ENCODE measurements at places on chromosomes 5 and 9.

DNA sequence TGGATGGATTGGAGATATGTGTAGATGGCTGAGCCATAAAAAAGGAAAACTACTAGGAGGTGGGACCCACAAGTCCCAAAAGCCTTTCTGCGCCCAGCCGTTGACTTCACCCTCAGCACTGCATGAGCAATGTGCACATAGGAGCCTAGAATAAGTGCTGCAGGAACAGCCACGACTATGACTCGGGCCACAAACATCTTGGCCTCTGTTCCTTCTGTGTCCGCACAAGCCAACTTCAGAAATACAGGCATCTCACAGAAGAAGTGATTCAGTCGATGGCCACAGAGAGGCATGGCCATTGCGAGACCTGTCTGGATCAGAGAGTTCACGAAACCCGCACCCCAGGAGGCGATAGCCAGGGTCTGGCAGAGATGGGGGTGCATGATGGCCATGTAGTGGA is 587 bp downstream of the OR2Y1 start:
- DNase-seq, result no peak

GRCh38 chr5:160772854-160773253 is 79.2 kb downstream of the ATP10B start:
- no peak for DNase-seq

GRCh38 chr9:36665921-36666431 is 93.3 kb downstream of the MELK start:
- DNase-seq, result no peak

DNA sequence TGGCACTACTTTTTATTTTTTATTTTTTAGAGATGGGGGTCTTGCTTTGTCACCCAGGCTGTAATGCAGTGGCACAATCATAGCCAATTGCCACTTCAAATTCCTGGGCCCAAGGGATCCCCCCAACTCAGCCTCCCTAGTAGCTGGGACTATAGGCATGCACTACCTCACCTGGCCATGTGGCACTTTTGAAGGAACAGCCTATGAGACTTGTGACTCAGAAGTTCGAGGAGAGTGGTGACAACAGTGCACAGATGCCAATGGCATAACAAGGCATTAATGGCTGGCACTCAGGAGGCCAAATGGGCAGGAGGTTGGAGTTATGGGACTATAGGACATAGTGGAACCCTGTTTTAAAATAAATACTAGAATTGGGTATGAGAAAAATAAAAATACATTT is 33.7 kb downstream of the ANKRD31 start:
- DNase-seq, result no peak

- DNase-seq, result no peak
Measured at GRCh38 chr5:116838011-116838536, 263.5 kb upstream of the SEMA6A start.

GRCh38 chr5:134659456-134659855 is 10.9 kb downstream of the SEC24A start:
- DNase-seq, result no peak

GRCh38 chr5:107812570-107813141 is 141.9 kb upstream of the EFNA5 start:
- DNase-seq, result no peak

DNA sequence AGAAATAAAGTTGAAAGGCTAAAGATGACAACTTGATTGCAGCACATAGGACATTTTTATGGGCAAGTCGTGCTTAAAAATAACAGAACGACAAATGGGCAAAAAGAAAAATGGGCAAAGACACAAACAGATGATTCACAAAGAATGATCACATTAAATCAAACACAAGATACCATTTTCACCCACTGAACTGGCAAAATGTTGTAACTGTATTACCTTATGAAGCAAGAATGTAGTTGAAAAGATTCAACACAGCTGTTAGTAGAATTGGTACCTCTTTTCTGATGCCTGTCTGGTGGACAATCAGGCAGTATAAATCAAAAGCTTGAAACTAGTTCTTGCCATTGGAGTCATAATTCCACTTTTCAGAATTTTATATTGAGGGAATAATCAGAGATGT is 81.0 kb upstream of the PALM2AKAP2 start:
- DNase-seq, result no peak

- peak; percentile 39 for DNase-seq
Measured at GRCh38 chr5:39570403-39571027, 145.7 kb upstream of the DAB2 start.

- DNase-seq, result no peak
Measured at GRCh38 chr5:11504886-11505193, 399.4 kb downstream of the CTNND2 start.

DNA sequence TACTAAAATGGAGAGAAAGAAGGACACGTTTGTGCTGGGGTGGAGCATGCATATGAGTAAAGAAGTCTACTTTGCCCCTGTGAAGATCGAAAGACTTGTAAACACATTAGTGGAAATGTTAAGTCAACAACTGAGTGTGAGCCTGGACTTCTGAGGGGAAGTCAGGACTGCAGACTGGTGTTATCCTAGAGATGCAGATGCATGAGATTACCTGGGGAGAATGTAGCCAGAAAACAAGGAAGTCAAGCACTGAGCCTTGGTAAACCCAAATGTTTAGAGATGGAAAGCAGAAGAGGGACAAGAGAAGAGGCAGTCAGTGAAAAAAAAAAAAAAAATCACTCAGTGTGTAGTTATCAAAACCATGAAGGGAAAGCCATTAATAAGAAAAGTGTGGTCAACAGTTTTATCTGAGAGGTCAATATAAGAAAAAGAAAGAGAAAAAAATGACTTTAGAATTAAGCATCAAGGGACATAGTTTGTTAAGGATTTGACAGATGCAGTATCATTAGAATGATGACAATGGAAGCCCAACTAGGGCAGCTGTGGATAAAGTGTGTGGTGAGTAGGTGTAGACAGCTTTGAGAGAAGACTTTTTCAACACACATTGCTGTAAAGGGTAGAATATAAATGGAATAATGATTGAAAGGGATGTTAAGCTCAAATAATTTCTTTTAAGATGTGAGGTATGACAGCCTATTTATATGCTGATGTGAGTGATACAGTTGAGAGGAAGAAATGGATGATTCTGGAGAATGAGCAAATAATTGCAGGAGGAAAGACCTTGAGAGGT is 22.2 kb downstream of the JAKMIP2 start:
- no peak for DNase-seq

GRCh38 chr5:152400846-152401245 is 4.2 kb downstream of the NMUR2 start:
- DNase-seq, result no peak

GRCh38 chr9:34579104-34579807 is 10.3 kb downstream of the CNTFR start:
- no peak for DNase-seq

DNA sequence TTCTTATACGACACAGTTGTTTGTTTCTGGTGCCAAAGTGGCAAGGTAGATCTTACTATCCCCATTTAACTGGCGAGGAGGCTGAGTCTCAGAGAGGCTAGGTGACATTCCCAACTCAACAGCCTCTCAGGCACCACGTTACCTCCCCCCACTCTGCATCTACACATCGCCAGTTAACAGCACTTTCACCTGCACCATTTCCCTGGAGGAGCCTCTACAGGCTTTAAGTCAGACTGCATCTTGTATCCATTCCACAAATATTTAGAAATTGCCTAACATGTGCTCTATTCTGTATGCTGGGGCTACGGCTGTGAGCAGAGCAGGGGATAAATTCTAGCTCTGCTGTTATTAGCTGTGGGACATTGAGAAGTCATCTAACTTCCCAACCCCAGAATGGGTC is 168.6 kb downstream of the INSYN2B start:
- DNase-seq, result no peak

DNA sequence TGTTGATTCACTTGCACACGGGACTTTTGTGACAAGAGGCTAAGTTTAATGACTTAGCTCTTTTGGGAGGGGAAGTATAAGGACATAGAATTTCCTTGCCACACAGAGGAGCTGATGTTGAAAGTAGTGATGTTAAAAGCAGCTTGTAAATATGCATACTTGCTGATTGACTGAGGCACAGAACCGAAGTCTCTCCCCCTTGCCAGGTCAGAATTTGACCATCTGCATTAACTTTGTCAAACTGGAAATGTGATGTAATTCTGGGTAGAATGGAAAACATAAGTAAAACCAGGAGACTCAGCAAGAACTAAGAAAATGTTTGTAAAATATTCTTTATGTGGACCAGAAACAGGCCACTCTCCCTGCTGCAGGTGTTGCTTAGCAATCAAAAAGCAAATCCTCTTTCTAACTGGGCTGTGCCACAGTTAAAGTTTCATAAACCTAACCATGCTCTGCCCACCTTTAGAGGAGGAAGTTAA is 284.2 kb downstream of the NR3C1 start:
- DNase-seq, result peak; percentile 31

DNA sequence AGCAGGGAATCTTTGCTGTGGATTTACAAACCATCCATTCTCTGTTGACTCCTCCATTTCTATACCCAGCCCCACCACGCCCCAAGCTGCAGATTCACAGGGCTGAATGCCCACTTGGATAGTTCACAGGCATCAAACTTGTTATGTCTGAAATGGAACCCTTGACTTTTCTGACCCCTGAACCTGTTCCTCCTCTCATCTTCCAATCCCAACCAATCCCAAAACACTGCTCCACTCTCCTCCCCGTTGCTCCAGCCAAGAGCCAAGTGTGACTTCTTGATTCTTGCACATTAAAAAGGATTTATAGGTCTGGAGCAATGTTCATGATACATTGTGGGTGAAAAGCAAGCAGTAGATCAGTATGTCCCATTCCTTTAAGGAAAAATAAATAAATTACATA is 145.6 kb downstream of the DAB2IP start:
- DNase-seq, result no peak

GRCh38 chr9:108467653-108468324 is 388.0 kb downstream of the ACTL7B start:
- no peak for DNase-seq

DNA sequence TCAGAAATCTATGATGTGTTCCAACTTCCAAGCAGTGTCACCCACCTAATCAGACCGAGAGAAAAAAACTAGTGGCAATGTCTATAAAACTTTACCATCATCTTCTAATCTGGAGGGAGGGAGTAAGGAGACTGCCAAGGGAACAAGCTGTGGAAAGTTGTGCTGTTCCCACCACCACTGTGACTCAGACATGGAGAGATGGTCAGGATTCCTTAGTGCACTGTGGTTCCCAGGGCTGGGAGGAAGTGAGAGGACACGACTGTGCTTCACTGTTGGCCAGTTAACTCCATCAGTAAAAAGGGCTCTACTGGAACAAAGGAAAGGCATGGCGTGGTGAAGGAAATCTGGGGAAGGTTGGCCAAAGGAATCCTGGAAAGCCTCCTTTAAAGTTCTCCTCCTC is 18.8 kb downstream of the TICAM2 start:
- no peak for DNase-seq

- DNase-seq, result no peak
Measured at GRCh38 chr5:38576961-38577684, 20.7 kb upstream of the LIFR start.

- DNase-seq, result no peak
Measured at GRCh38 chr9:135887585-135888050, 19.7 kb downstream of the CAMSAP1 start.

DNA sequence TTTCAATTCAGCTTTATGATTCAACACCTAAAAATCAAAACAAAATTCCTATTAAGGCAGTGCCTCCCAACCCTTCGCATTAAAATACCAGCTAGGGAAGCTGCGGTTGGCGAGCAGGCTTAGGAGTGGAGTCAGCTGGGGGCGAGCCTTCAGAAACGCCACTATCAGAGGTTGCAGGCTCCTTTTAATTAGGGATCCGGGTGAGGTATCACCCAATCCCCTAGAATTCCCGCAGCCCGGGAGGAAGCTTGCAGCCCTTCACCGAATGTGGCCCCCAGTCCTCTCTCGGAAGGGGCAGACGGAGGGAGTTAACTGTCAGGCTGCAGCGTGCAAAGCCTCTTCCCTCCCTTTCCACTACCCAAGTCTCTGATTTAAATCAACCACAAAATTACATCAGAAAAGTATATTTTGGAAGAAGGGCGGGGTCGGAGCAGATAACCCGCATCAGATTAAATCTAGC is 1.7 kb downstream of the STC2 start:
- peak; percentile 78 for DNase-seq

DNA sequence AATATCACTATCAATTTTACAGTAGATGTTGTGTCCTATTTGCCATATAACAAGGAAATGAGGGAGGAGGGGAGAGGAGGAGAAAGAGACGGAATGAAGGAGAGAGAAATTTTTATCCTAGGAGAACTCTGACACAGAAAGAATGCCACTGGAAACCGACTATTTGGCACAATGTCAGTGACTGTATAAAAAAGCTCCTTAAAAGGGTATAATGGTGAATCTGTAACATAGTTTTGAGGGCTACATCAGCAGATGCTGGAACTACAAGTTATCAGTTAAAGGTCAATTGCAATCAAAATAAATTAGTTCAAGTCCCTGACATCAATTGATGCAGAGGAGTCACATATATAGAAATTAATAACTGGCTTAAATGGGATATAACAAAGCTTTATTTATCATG is 5.7 kb downstream of the EDIL3 start:
- no peak for DNase-seq

DNA sequence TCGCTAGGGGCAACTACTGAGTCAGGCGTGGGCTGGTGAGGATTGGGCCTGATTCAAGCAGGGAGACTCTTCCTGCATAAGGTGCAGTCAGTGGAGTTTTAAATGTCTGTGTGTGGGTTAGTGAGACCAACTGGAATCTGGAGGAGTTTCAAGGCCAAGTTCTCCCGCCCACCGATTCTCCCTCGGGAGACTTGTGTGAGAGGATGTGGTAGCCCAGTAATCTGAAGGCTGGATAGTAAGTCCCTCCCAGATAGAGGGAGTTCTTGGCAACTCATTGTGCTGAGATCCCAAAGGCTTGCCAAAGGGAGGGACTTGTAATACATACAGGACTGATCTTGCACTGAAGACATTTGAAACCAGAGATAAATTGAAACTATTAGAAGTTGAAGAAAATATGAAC is 51.8 kb downstream of the WDR36 start:
- DNase-seq, result peak; percentile 94

DNA sequence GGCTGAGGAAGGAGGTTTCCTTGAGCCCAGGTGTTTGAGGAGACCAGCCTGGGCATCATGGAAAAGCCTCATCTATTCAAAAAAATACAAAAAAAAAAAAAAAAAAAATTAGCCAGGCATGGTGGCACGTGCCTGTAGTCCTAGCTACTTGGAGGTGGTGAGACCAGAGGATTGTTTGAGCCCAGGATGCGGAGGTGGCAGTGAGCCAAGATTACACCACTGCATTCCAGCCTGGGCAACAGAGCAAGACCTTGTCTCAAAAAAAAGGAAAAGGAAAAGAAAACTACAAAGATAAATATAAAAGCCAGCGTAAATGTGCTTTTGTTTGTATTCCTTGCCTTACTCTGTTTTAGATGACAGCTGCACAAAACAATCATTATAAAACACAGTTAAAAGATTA is 2249.2 kb upstream of the C9orf72 start:
- no peak for DNase-seq

DNA sequence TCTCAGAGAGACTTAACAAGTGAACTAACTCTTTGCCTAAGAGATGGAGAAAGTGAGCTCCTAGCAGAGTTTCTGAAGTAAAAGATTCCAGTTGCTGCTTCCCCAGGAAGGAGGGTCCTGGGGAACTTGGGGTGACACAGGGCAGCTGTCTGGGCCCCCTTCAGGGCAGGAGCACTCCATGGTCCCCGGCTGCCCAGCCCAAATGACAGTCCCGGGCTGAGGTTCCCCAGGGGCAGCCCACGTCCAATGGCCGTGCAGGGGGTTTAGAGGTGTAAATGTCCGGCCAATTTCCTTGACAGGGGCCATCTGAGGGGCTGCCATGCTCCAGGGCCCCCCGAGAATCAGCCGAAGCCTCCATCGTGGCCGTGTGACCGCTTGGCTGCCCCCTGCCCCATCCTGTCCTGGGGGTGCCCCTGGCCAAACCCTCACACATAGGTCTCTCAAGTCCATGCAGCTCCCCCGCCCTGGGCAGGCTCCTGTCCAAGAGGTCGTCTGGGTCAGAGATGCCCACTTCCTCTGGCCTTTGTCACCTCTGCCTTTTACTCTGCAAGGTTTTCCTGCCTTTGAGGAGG is 5.5 kb upstream of the PPP1R26 start:
- DNase-seq, result no peak
